ENCODE measurements at places on chromosomes 6 and 20.

GRCh38 chr6:134398453-134398852, 80.5 kb upstream of the SGK1 start:
- DNase-seq, result peak; percentile 58

- no peak for DNase-seq
Observed at GRCh38 chr6:141103246-141103645, 1029.5 kb upstream of the GJE1 start.

DNA sequence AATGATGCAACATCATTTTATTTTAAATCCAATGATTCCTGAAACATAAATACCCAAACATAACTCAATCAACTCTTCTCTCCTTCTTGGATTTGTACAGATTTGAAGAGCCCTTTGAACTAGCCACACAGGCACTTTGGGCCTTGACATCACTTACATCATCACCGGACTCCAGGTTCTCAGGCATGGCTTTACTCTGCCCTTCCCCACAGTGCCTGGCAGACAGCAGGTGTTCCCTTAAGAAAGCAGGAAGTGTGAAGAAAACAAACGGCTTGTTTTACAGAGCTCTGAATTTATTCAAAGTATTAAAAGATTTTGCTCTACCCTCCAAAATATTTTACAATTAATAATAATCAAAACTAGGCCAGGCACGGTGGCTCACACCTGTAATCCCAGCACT, 54.8 kb upstream of the GCM1 start:
- no peak for DNase-seq

DNA sequence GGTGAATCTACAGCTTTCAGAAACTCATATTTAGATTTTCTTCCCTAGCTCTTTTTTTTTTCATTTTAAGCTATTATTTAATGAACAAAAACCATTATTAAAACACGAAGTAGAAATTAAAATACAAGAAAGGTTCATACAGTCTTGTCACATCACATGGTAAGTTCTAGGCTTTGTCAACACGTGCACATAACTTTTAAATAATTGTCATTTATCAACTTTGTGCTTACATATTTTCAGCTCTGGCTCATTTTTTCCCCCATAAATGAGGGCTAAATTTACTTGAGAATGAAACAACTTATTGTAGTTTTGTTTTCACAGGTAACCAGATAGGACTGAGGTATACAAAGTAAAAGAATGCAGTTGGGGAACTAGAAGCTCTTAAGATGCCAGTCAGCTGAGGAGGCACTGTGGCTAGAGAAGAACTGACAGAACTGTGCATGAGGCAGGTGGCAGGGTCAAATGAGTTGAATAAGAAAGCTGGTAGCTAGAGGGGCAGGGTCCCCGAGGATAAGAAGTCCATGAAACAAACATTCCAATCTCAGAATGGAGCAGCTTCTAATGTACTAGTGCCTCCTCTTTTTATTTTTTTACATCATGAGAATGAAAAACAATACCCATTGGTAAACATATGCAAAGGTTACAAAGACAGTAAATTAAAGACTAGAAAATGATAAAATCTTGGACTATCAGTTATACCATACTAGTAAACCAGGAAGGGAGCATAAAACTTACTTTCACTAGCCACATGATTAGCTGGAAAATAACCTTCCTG, 141.5 kb downstream of the MYB start:
- DNase-seq, result no peak

GRCh38 chr6:111747829-111748228, 125.4 kb downstream of the FYN start:
- no peak for DNase-seq

GRCh38 chr20:52614051-52614863, 357.9 kb upstream of the TSHZ2 start:
- DNase-seq, result no peak

- DNase-seq, result no peak
Observed at GRCh38 chr6:111938710-111939109, 65.5 kb upstream of the FYN start.

DNA sequence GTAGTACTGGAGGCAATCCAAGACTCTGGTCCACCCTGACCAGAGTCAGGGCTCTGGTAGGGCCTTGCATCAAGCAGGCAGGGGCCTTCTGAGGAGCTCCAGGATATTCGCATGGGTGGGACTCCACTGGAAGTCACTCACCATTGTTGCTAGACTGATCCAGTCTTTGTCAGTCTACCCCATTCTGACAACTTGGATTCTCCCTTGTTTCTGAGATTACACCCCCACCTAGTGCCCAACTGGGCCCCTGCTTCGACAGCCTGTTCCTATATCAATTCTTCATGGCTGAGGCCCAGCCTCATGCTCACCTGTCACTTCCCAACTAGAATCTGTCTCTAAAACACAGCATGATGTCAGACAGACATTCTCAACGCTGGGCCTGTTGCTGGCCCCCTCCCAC, 5.2 kb downstream of the SLC35D3 start:
- DNase-seq, result no peak

All from CD4-positive, alpha-beta T cell treated with Interleukin-4 for 1 hour (primary cell).